Right ventricle myocardium superior (tissue), 1 donor: ENCODE measurements at places on chromosomes 7 and 10.

- no peak for DNase-seq
These were observed 80.3 kb downstream of the SPDYE5 start for GRCh38 chr7:75572396-75572795.

DNA sequence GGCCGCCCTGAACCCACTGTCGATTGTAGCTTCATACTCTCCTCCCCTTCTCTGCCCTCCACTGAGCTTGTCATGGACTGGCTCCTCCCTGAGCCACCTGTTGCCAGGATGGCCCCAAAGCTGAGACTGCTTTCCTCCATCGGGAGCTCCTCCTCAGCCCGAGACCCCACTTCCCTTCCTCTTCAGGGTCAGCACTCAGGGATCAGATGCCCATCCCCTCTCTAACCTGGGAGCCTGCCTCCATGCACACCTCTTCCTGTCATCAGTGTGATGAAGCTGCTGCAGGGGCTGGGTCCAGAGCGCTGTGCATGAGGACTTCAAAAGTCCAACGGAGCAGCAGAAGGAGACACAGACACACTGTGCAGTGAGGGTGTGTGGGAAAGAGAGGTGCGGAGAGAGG, 201.1 kb downstream of the WDR37 start:
- no peak for DNase-seq

DNA sequence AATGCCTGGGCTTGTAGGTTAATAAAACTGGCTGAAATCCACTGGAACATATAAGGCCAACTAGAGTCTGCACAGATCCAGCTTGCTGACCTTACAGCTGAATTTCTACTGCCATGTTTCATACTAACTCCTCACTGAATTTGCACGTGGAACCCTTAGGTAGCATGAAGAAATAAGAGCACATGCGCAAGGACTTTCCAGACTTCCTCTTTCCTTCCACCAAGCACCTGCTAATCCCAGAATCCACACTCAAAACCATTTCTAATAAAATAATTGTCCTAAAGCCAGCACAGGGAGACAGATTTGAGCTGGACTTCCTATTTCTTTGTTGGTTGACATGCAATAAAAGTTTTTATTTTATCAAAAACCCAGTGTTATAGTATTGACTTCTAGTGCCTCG, 46.8 kb downstream of the NPVF start:
- DNase-seq, result no peak

DNA sequence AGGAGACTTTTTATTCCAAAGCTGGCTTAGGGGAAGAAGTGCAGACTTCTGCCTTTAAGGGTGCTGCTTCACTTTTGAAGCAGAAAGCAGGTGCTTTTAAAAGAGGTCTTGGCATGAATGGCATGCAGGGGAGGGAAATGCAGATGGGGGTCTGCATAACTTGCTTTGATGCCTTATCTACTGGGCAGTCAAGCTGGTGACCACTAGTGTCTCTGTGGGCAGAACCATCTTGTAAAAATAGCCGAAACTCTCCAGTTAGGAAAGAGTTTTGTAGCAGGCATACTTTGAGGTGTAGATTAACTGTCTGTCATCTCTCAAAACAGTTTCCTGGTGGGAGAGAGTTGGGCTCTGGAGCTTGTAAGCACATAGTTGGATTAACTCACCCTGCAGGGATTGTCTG, 9.9 kb upstream of the CTNNA3 start:
- no peak for DNase-seq

DNA sequence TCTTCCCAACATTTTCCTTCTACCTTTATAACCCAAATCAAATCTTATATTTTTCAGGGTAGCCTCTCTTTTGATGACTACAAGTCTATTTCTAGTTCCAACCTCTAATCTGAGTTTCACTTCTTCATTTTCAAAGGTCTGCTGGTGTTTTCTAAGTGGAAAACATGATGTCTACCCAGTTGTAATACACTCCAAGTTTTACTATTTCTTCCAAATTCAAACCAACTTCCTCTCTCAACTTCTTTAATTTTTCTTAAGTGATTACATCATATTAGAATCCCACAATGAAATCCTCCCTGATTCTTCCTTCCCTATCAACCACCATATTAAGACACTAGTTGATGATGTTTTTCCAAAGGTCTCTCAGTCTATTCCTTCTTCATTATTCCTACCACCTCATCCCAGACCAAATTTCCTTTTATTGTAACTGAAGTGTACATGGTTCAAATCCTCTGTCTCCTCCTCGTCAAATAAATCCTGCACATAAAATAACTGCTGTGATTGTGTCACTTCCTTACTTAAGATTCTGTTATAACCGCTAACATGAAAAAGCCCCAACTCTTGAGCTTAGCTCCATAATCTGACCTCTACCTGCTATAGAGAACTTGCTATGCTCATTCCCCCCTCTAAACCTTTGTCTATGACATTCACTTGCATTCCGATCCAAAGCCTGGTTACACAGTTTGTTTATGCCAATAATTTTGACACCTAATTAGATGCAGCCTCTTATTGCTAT, 12.7 kb downstream of the TAS2R38 start:
- no peak for DNase-seq

GRCh38 chr10:84607523-84607922, 279.1 kb downstream of the CCSER2 start:
- no peak for DNase-seq

DNA sequence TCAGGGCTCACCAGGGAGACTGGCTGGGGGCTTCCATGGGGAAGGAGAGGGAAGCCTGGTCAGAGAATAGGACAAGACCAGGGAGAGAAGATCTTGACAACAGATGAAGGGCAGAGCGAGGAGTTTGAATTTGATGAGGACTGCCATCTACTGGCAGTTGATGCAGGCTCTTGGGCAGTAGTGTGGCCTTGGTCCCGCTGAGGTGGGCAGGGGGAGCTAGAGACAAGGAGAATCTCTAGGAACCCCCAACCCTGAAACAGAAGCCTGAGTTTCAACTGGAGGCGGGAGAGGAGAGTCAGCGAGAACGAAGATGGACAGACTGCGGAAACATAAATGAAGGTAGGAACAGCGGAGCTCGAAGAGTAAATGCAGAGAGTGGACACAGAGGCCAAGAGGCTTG, 81.0 kb downstream of the PPP1R3C start:
- peak; percentile 62 for DNase-seq

- DNase-seq, result no peak
These were observed 313.3 kb downstream of the FGFR2 start for GRCh38 chr10:121284936-121285335.
